ENCODE measurements at places on chromosomes 1 and 21. TPM values are rescaled to one million over a fixed set of nuclear protein-coding genes. Genes with fewer than 3 reads are reported as not detected.

CHODL gene
- total RNA-seq: 0.48 TPM

CYP4A22 gene
- not detected for total RNA-seq

NBPF4 gene
- 0.24 TPM for total RNA-seq

CA6 gene
- not detected for total RNA-seq

CD160 gene
- total RNA-seq: under 0.01 TPM

SAMD13 gene
- total RNA-seq: 1.3 TPM

FAM72A gene
- 0.43 TPM for total RNA-seq

ACTL8 gene
- not detected for total RNA-seq
